Activated B cell treated with CpG ODN at 0.5 μM for 24 hours (primary cell): ENCODE measurements at places on chromosomes 2 and 18. TPM values are rescaled to one million over a fixed set of nuclear protein-coding genes. Genes with fewer than 3 reads are reported as not detected.

Gene CAPN14
- total RNA-seq: 2.4 and 3.3 TPM in 2 replicates

Gene MC5R
- total RNA-seq: not detected in 2 replicates

DNA sequence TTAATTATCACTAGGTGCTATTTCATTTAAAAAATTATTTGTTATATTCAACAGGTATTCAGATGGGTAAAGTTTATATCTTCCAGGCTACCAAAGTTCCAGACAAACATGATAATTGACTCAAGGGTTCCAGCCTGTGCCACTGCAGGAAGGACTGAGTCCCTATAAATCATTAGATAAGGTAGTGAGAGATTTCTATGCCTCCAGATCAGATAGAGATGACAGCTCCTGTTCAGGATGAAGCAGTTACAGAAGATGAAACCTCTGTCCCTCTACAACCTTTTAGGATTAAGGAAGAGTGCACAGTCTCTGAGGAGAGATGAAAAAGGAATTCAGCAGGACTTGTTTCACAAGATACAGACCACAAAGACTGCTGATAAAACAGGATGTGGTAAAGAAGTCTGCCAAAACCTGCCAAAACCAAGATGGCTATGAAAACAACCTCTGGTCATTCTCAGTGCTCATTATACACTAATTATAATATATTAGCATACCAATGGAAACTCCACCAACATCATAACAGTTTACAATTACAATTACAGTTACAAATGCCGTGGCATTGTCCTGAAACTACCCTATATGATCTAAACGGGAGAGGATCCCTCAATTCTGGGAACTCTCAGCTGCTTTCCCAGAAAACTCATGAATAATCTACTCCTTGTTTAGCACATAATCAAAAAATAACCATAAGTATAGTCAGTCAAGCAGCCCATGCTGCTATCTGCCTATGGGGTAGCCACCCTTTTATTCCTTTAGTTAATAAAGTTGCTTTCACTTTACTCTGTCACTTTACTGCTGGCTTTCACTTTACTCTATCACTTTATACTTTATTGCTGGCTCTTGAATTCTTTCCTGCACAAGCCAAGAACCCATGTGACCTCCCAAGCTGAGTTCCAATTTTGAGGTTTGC is 288.5 kb downstream of the PDE11A start:
- no peak for DNase-seq

DNA sequence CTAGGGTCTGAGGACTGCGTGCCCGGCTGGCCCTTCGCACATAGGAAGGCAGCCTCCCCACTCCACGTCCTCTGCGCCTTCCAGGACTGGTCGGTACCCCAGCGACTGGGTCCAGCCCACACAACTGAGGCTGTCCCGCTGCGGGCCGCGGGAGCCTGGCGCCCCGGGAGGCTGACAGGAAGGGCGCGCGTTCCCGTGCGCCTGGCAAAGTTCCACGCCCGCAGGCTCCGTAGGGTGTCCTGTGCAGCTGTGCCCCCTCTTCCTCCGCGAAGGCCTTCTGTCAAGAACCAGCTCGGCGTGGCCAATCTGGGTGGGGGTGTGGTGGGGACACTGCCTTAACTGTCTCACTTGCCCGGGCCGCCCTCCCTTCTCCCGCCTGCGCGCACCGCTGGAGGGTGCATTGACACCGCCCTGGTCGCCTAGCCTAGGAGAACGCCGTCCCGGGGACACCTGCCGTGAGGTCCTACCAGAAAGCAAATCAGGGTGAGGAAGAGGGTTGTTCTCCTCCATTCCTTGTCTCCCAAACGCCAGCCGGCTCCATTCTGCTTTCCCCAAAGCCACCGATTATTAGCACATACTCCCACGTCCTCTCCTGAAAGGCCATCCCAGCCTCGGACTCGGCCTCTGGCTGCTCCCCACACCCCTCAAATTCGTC is 618 bp upstream of the LYPD1 start:
- DNase-seq: no peak

DNA sequence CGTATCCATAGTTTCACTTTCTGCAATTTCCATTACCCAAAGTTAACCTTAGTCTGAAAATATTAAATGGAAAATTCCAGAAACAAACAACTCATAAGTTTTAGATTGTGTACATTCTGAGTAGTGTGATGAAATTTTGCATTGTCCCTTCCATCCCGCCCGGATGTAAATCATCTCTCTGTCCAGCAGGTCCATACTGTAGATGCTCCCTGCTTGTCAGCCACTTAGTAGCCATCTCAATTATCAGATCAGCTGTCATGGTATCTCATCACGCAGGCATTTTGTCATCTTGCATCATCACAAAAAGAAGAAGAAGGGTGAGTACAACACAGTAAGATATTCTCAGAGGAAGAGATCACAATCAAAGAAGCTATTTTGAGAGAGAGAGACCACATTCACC is 185.0 kb upstream of the STK17B start:
- no peak for DNase-seq

DNA sequence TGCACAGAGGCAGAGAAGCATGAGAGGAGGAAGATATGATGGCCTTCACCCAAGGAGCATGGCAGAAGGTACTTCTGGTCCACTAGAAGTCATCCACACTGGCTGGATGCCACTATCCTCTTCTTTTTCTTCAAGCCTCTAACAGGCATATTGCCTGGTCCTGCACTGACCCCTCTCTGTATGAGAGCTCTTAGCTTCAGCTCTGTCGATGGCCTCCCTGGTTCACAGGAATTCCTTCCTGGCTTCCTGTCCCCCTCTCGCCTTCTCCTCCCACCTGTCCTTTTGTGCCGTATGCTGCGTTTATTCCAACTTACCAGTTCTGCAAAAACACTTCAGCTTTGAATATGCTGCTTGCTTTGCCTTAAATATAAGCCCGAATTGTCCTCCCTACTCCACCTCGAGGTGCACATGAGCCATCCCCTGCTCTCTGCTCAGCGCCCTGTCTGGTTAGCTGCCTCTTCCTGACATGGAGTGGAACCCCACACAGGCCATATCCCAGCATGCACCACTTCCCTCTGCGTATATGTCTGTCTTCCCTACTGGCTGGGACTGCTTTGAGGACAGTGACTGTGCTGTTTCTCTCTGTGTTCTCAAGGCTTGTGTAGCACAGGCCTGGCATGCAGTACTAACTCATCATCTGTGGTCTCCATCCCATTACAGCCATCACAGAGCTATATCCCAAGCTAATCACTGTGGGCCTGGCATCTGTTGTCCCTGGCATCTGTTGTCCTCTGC is 474.9 kb downstream of the EIPR1 start:
- no peak for DNase-seq

Gene DUSP2
- total RNA-seq: 118 and 122 TPM in 2 replicates

- DNase-seq: no peak
These were observed 1.2 kb upstream of the SKA1 start for GRCh38 chr18:50373561-50374219.

Gene TEKT4
- total RNA-seq: 0.15 TPM in 1 of 2 replicates, not detected in the other

GRCh38 chr2:85930129-85931124 is 41.6 kb upstream of the ST3GAL5 start:
- no peak for DNase-seq

- no peak for DNase-seq
These were observed 21.6 kb downstream of the TRPM8 start for GRCh38 chr2:233938676-233939370.

DNA sequence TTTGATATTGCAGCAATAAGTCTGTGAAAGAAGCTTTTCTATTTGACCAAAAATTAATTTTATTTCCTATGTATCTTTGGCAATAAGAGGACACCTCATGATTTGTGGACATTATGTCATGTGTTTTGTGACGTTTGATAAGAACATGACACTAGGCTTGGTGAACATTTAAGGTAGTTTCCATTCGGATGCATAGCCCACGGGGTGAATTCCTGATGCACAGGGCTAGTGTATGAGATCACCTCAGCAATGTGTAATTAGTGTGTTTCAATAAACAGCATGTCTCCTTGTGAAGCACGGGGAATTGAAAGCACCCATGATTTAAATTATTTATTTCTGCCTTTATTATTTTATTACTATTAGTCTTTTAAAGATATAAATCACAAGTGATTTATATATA is 146.1 kb upstream of the LINC00305 start:
- no peak for DNase-seq

GRCh38 chr18:58558471-58558870 is 70.4 kb downstream of the ALPK2 start:
- DNase-seq: no peak

DNA sequence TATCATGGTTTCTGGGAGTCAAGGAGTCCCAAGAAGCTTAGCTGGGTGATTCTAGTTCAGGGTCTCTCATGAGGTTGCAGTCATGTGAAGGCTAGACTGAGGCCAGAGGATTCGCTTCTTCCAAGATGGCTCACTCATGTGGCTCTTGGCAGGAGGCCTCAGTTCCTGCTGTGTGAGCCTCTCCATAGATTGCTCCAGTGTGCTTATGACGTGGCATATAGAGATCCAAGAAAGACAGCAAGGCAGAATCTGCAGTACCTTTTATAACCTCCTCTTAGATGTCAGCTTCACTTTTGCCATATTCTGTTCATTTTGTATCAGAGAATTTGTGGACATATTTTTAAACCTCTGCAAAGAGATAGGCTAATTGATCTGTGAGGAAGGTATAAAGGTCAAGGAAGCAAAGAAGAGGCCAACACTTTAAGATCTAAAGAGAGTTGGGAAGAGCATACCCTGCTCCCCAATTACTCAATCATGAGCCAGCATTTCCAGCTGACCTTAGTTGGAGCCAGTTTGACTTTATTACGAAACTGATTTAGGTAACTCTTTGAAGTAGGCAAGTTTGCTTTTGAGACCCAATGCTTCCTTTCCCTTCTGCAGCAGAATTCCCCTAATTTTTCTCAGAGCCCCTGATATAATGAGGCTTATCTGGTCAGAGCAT is 134.7 kb downstream of the EML6 start:
- no peak for DNase-seq

- DNase-seq: no peak
These were observed 344.0 kb downstream of the ARHGAP15 start for GRCh38 chr2:143473216-143473615.

Gene CGREF1
- total RNA-seq: 0.17 and 0.31 TPM in 2 replicates

DNA sequence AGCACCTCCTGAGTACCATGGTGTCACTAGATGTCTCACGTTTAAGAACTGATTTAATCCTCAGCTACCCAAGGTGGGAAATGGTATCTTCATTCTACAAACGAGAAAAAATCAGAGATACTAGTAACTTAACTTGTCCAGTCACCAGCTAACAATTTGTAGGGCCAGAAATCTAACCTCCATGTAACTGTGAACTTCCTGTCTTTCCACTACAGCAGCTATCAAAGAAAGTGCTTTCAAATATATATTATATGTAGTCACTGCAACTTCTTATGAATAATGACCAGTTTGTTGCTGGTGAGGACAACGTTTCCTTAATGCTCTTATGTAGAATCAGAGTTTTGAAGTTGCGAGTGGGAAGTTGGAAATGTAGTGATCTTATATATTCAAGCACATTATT is 1.9 kb downstream of the REV1 start:
- no peak for DNase-seq

GRCh38 chr18:48306838-48307237 is 102.3 kb downstream of the ZBTB7C start:
- no peak for DNase-seq

DNA sequence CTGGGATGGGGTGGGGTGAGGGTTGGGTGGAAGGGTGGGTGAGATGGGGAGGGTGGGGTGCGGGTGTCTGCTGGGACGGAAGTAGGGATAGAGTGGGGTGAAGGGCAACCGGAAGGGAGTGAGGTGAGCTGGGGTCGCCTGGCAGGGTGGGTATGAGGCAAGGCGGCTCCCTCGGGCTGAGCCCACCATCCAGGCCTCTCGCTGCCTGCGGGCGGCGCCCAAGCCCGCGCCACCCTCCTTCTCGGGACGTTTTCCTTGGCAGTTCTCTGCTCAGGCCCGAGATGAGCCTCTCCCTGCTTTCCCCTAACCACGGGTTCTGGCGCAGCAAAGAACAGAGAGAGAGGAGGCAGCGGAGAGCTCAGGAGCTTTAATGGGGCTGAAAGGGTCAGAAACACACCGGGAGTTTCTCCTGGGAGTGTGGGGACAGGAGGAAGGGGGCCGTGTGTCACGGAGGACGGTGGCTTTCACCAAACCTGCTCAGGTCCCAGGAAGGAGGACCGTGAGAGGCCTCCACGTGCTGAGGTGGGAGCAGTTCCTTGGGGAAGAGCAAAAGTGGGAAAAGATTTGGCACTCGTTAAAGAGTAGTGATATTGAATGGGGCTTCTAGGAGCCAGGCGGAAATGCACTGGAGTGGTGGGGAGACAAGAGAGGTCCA is 4.1 kb downstream of the FEV start:
- DNase-seq: no peak

DNA sequence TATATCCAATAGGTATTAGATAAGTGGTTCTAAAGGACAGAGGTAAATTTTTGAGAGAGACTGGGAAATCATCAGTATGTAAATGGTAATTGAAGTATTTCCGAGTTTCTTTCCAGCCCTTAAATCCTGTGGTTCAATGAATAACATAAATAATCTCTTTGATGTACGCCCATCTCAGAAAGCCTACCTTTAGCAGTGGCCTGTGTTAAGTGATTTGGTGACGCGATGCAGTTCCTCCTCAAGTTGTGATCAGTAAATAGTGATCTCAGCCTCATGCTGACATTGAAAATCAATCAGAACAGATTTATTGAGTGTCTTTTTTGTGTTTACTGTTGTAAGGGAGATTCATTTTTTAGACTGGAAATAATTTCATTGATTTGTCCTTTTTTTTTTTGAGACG is 137.2 kb upstream of the RASGRP3 start:
- DNase-seq: no peak

Gene GLI2
- not detected in 2 replicates for total RNA-seq

DNA sequence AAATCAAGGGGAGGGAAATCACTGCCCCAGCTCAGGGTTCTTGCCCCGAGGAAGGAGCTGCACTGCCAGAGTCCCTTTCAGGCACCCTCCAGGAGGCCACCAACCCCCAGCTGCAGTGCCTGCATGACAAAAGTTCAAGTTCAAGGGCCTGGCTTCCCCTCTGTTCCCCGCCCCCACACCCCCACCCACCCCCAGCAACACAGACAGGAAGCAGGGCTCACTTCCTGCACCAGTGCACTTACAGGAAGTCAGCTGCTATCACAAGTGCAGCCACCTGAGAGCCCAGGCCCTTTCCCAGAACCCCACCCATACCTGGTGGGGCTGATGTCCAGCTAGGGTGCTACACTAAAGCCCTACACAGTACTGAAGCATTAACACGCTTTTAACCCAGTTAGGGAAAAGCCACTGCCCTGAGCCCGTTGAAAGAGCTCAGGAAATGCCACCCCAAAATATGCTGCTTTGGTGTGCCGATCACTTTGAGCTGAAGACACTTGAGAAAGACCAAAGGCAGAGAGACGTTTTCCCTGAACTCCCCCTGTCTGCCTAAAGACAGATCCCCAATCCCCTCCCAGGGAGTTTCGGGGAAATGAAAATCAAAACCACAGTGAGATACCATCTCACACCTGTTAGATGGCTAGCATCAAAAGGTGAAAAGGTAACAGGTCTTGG is 109.9 kb upstream of the CAB39 start:
- DNase-seq: peak; percentile 41

Gene IL1RN
- total RNA-seq: 0.32 TPM in 1 of 2 replicates, not detected in the other

GRCh38 chr2:71524476-71524875 is 71.1 kb downstream of the DYSF start:
- DNase-seq: no peak

Gene LMAN2L
- total RNA-seq: 7.1 and 8.9 TPM in 2 replicates

Gene UGT1A8
- not detected in 2 replicates for total RNA-seq

Gene CRYGC
- not detected in 2 replicates for total RNA-seq

Gene CCDC178
- not detected in 2 replicates for total RNA-seq

Gene RNASEH1
- total RNA-seq: 27.4 and 28.5 TPM in 2 replicates

- DNase-seq: no peak
These were observed 75.9 kb downstream of the SLC66A2 start for GRCh38 chr18:79875531-79875919.
